ENCODE measurements at places on chromosomes 7 and 10. TPM values are rescaled to one million over a fixed set of nuclear protein-coding genes. Genes with fewer than 3 reads are reported as not detected.

DNA sequence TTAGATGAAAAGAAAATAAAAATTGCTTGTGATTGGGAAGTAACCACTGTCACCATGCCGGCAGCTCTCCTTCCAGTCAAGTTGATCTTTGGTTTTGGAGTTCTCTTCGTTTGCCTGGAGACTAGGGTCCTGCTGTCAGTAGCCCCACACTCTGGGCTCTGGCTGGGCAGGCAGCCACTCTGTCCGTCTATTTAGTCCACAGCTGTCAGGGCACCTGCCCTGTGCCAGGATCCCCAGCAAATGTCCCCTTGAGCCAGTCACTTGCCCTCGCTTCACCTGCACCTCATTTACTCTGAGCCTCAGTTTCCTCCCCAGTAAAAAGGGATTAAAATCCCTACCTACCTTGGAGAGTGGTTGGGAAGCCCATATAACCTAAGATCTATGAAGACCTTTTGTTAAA lies 55.5 kb downstream of the PAX2 start:
- no peak for DNase-seq

DNA sequence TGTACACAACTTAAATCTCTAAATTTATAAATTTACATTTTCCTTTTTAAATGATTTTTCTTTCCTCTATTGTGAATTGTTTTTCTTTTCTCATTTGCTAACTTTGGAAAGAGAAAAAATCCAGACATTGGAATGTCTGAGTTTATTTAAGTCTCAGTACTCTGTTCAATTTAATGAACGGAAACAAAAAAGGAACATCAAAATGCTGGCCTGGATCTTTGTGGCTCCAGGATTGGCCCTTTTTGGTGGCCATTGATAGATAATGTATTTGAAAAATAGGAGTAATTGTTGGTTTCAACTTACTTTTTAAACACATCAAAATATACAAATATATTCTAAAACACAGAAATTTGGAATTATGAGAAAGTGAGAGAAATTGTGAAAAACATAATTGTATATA lies 336.0 kb downstream of the SUGCT start:
- no peak for DNase-seq

Gene NEUROG3
- polyA plus RNA-seq: not detected

- DNase-seq: no peak
These were observed 198.1 kb downstream of the BBS9 start for GRCh38 chr7:33327427-33327826.

- no peak for DNase-seq
These were observed 49.1 kb upstream of the BTBD16 start for GRCh38 chr10:122221958-122222357.

DNA sequence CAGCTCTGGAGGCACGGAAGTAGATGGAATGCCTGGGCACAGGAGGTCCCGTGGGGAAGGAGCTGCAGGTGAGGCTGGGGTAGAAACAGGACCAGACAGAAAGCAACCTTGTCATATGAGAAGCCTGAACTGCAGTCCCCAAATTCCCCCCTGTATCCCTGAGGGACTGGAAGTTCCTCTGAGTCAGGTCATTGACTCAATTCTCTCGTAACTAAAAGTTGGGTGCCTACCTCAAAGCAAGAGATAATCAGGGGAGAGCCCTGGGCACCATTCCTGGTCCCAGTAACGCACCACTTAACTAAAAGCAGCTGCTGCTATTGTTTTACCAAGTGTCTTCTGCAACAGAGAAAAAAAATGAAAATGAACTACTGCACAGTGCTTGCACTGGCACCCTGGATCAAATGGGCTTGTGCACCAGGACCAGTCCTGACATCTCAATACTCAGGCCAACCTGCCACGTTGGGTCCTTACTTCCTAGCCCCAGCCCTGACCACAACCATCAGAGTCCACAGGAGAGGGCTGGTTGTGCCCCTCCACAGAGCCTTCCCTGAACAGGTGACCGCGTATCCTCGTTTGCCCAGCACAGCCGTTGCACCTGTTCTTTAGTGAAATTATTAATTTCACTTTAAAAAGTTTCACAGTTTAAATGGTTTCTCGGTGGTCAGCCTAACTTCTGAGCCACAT lies 79.3 kb downstream of the GRID1 start:
- DNase-seq: peak; percentile 19

Gene GIMAP5
- polyA plus RNA-seq: not detected

GRCh38 chr10:100008142-100008522 lies 1.6 kb downstream of the DNMBP start:
- no peak for DNase-seq

- DNase-seq: no peak
These were observed 26.5 kb upstream of the TMEM248 start for GRCh38 chr7:66894463-66895080.

DNA sequence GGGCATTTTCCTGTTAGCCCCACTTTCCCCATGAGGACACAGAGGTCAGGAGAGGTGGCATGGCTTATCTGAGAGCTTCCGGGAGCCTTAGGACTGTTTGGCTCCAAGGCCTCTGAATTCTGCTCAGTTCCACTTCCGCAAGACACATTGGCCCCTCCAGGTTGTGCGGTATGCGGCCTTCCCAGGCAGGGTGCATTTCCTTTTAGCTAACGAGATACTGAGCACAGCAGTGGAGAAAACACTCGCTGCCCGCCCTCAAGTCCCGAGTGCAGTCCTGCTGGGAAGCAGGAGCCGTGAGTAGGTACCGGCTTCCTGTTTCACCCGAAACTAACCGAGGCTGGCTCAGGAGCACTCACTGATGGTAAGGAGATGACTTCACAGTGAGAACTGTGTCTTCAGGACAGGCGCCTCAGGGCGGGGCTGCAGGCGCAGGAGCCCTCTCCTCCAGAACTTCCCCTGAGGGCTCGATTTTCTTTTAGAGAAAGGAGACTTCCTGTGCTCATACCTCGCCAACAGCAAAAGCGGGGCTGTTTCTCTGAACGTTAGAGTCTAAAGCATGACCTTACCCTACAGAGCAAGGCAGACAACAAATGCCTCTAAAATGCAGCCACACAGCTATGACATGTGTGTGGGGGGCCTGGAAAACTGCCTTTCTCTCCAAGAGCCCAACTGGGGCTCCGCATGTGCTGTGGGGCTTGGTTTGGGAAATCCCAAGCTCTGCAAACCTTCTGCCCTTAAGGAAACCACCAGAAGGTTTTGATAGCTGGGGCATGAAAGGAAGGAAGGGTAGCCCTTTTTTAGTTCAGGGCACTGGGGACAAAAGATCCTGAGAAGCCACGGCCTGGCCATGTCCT lies 25.9 kb downstream of the RGS10 start:
- no peak for DNase-seq

DNA sequence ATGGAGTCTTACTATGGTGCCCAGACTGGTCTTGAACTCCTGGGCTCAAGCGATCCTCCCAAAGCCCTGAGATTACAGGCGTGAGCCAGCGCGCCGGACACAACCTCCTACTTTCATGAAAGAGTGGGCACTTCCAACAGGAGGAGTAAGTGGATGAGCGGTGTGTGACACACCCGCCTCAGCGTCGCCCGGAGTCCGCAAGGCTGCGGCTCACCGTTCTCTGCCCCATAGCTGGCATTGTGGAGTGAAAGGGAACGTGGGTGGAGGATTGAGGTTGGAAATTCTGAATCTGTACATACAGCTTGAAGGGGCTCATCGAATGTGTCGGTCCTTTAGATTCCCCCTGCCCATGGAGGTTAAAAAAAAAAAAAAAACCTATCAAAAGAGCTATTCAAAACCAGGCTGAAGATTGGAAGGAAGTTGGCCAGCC lies 524 bp upstream of the PRXL2A start:
- DNase-seq: peak; percentile 65

DNA sequence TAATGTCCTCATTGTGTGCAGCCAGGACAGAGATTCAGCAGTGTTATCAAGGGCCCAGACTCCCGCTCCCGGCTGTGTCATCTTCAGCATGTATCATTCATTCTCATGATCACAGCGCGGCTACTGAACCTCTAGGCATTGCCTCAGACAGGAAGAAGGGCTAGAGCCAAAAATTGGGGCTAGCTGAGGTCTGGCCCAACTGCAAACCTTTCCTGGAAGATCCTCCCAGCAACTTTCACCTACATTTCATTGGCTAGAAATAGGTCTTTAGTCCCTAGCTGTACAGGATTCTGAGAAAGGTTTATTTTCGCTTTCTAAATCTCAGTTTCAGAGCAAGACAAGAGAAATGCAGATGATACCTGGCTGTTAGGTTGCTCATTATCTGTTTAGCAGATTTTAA lies 81.9 kb downstream of the CREM start:
- DNase-seq: no peak

DNA sequence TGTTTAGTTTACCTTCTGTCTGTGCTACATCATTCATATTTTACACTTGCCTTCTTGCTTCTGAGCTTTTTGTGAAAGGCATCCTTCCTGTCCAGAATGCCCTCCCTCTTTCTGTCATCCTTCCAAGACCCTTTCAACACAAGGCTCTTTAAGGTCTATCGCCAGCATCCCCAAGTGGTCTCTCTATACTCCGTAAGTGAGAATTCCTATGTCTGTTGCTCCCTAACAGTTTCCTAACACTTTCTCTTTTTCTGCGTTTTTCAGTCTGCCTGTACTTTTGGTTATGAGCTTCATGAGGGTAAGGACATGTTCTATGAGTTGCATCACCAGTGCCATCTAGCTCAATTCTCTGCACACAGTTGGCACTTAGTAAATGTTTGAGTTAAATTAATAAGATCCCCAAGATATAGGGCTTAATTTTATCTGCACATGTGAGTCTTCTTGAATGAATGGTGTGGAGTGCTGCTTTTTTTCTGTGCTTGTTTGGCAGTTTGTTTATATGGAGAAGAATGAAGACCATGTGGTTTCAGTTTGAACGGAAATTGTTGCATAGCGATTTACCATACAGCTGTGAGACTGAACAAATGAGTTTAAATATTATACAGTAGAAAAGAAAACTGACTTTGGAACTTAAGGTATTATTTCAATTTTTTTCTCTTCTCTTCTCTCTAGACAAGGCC lies 29.4 kb downstream of the RABGEF1 start:
- no peak for DNase-seq

Gene SEMA3C
- 51.1 TPM for polyA plus RNA-seq

Gene NUTM2D
- polyA plus RNA-seq: 1.5 TPM

Gene SOSTDC1
- polyA plus RNA-seq: 0.81 TPM

DNA sequence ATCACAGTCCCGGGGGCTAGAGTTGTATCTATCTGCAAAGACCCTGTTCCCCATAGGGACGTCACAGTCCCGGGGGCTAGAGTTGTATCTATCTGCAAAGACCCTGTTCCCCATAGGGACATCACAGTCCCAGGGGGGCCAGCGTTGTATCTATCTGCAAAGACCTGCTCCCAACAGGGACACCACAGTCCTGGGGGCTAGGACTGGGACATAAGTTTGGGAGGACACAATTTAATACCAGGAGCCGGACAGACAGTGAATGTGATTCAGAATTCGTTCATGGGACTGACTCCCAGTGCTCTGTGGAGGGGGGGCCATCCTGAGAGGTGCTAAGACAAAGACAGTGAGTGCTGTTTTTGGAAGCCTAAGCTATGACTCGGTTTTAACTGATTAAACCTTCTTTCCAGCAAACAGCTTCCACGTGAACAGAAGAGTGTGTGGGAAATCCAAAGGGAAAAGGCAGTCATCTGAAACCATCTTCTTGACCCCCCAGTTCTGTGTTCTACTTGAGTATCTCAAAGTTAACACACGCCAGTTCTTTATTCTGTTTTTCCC lies 153.0 kb downstream of the DIP2C start:
- DNase-seq: no peak

Gene TRPV5
- not detected for polyA plus RNA-seq

GRCh38 chr10:13234172-13234571 lies at the start of gene UCMA:
Gene UCMA, minus strand, starts transcription at chr10:13234374. Its CDS starts 116 bp downstream, at chr10:13234258.
- DNase-seq: no peak

- DNase-seq: no peak
These were observed 1.3 kb upstream of the TAS2R38 start for GRCh38 chr7:141974831-141975230.

Gene SFMBT2
- 0.20 TPM for polyA plus RNA-seq

DNA sequence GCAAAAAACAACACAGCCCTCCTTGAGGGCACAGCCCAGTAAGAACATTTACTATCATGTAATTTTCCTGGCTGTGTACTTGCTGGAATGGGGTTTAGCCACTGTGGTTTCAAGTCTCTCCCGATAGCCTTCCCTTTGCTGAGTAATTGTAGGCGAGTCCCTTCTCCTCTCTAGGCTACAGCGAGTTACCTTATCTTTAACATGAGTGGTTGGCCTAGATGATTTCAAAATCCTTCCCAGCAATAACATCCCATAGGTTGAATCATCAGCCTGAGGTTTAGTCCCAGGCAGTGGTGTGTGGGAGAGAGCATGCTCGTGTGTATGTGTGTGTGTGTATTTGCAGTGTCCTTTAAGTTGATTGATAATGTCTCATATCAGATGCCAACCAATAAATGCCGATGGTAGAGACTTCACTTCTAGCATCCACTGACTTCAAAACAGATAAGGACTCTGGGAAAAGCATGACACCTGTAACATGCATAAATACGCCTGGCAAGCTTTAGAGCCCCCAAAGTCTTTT lies 142.9 kb upstream of the ZMIZ1 start:
- DNase-seq: no peak

Gene MYO1G
- 0.10 TPM for polyA plus RNA-seq

DNA sequence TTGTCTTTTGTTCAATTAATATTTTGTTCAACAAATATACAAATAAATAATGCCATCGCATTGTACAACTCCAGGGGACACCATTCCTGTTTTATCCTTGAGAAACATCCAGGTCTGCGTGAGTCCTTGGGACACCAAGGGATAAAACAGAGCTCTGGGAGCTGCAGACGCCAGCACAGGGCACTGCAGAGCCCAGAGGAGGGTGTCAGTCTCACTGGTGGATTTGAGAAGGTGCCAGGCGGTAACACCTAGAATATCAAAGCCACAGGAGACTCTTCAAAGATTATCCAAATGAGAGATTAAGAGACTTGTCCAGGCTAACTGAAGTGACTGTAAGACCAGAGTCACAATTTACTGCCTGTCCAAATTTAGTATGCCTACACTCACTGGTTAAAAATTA lies 55.3 kb downstream of the TEX36 start:
- DNase-seq: peak; percentile 17

Gene DNAJC12
- 7.9 TPM for polyA plus RNA-seq

DNA sequence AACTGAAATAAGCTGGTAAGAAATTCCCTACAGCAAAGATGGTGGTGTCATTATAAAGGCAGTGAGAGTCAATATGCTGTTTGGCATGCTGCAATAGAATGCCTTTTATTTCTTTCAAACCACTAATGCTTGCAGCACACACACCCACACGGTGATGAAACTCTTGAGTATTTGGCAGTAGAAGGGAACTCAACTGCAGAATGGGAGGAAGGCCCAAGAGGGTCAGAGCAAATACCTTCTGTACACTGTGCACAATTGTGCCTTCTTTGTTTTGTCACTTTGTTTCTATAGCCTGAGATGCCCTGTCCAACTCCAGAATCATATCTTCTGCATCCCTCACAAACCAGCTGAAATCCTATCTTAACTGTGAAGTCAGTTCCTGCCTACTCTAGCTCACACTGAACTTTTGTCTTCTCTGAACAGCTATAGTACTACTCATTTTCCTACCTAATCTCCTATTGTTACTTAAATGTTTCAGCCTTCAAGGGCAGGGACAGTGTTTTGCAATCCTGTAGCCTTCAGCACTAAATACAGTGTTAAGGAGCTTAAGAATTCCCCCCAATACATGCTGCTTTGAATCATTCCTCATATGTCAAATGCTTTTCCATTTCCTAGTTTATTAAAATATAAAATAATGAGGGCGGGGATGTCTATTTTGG lies 22.2 kb downstream of the MMS19 start:
- DNase-seq: no peak

Measured in SK-N-SH (cell line).